Right renal cortex interstitium (tissue), 3 donors: ENCODE measurements at places on chromosomes 2 and 18.
A peak's percentile ranks its signal among the peaks of the same experiment; 100 is the strongest.

DNA sequence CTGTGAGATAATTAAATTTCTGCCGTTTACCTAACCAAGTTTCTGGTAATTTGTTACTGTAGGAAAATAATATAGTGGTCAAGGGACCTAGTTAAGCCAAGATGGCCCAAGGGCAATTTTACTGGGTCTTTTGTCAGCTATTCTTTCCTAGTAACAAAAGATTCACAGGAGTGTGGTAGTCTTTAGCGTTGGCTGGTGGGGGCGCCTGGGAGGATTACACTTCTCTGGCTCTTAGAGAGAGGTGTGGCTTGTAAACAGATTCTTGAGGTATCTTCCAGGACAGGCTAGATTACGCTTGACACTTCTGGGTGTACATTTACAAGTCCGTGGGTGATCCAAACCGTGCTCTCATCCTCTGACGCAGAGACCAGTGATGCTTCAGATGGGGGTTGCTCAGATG lies 3.3 kb upstream of the ACOXL start:
- no peak for DNase-seq

DNA sequence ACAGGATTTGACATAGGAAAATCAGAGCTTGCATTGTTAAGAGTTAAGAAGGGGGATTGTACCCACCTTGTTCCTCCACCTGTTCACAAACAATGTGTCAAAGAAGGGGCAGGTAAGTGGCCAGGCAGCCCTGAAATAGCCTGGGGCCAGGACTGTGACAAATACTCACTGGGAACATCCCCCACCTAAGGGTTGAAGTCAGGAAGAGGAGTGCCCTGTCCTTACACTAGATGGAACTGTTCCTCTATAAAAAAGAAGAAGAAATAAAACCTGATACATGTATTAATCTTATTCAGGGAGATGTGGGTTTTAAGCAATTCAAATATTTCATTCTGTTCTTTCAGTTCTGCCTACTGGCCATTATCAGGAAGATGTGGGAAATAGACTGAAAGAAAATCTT lies 41.9 kb downstream of the TACR1 start:
- DNase-seq, result no peak

DNA sequence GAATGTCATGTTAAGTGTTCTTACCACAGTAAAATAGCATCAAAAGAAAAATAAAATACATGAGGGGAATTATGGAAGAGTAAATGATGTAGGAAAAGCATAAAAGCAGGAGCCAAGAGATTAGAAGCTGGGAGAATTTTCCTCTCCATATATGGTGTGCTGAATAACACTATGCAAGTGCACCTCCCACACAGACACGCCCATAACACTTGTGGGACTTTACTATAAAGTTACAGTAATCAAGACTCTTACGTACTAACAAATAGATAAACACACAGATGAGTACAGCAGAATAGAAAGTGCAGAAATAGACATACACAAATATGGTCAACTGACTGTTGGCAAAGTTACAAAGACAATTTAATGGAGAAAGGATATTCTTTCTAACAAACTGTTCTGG lies 16.0 kb upstream of the SPHKAP start:
- no peak for DNase-seq

GRCh38 chr18:61643884-61644647 lies 248.7 kb downstream of the RNF152 start:
- no peak for DNase-seq

DNA sequence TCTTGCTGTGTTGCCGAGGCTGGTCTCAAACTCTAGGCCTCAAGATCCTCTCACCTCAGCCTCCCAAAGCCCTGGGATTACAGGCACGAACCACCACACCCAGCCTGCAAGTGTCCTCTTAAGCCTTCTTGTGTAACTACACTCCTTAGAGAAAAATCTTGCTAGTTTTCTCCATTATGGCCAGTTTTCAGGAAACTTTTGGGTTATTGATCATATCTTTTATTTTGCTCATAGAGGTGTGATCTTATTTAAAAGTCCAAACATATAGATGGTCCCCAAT lies 2.4 kb downstream of the SOCS6 start:
- DNase-seq, result no peak

GRCh38 chr2:236706288-236706687 lies 136.7 kb downstream of the ACKR3 start:
- no peak for DNase-seq

- no peak for DNase-seq
Observed at GRCh38 chr18:23071285-23071684, 64.0 kb upstream of the CABLES1 start.

DNA sequence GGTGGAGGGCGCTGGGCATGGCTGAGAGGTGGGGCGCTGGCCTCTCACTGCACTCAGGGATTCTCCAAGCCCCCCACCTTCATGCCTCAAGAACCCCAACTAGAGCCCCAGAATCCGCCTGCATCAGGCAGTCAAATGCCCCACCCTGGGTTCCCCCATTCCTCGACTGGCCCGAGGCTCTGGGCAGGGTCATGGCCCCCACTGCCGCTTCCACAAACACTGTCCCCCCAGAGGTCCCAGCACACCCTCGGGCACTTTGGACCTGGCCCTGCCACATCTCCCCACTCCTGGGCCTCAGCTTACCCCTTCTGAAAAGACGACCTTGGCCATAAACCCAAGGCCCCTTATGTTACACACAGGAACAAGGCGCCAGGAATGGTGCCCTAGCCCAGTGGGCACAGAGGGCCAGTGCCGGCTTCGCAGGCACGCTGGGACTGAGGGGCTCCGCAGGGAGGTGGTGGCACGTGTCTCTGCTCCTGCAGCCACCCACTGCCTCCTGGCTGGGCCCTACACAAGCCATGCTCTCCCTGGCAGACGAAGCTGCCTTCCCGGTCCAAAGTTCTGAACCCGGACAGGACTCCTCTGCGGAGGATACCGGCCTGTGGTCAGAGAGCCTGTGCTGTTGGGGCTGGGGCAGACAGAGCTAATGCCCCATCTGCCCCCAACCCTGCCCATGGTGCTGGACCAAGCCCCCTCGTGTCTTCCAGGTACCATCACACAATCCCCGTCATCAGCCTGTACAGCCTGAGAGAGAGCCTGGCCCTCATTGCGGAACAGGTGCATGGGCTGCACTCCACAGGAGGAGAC lies 6.8 kb downstream of the AGXT start:
- DNase-seq, result no peak

DNA sequence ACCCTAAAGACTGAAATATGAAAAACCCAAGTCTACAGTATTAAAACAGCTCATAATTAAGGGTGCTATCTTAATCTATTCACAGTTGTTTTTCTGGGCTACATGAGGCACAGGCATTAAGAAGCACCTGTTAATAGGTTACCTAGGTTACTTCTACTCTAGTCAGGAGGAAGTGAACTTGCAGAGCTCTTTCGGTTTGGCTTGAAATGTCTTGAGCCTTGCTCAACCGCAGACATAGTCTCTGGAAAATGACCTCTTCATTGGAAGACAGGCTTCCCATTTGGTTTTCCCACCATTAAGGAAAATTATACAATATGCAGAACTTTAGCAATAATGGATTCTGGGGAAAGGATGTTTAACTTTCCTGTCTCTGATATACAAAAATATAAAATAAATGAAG lies 142.3 kb upstream of the KCNJ3 start:
- no peak for DNase-seq

GRCh38 chr2:130328710-130329109 lies 14.0 kb upstream of the IMP4 start:
- no peak for DNase-seq

- no peak for DNase-seq
Observed at GRCh38 chr18:79495591-79496071, 99.9 kb downstream of the NFATC1 start.

GRCh38 chr2:226661789-226662545 lies 137.7 kb downstream of the IRS1 start:
- DNase-seq, result peak; percentile 23

DNA sequence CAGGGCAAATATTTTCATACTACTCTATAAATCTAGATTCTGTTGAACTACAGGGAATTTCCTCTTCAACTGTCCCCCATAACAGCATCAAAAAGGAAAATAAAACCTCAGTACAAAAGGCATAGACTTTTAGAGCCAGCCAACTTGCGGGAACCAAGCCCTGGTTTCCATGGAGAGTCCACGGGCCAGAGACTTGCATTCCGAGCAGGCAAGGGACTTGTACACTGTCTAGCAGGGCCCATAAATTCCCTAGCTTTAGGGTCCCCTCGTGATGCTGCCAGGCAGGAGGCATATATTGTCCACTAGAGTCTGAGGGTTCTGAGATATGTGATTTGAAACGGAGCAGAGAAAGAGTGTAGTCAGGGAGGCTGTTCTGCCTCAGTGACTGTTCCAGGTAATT lies 153.1 kb upstream of the SLC14A2 start:
- DNase-seq, result no peak

GRCh38 chr2:46977899-46978298 lies 62.3 kb upstream of the MCFD2 start:
- no peak for DNase-seq
